ENCODE measurements at places on chromosomes 3 and 15.

GRCh38 chr15:46413799-46414198 is 779.0 kb downstream of the SQOR start:
- no peak for DNase-seq

DNA sequence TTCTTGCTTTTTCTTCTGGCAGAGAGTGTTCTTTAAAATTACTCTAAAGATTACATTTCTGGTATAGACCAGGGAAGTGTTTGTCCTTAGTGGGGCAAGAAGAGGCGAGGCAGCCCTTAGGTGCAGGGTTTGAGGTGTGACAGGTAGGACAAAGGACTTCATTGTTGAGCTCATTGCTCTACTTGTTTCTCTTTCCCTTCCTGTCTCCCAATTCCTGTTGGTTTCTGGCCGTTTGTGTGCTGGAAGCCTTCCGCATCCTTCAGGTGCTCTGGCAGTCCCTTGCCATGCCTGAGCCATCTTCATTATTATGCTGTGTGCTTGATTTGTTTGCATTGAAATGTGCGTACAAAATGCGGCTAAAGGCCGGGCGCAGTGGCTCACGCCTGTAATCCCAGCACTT is 85.1 kb downstream of the CCK start:
- DNase-seq = no peak

- DNase-seq = no peak
These were observed 795.6 kb upstream of the CFAP20DC start for GRCh38 chr3:59845386-59845785.

DNA sequence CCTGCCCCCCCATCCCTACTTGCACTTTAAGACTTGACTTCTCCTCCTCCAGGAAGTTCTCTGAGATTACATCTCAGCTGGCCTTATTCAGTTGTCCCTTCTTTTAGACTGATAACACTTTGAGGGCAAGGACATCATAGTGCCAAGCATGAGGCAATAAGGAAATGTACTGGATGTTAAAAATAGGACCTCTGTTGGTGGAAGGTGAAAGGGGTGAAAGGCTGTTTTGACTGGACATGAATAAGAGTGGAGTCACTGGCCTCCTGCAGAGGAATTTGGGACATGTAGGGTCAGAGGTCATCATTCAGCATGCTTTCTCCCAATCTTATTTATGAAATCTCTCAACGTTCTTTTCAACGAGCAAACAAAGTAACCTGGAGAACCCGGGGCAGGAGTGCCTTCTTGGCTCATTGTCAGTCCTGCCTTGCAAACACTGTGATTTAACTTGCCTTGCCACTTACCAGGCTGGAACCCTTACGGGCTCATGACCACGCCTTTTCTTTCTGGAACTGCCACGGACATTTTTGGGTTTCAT is 38.6 kb downstream of the TRIM71 start:
- DNase-seq = no peak

- no peak for DNase-seq
These were observed 126.4 kb downstream of the OXSM start for GRCh38 chr3:25916321-25916720.

DNA sequence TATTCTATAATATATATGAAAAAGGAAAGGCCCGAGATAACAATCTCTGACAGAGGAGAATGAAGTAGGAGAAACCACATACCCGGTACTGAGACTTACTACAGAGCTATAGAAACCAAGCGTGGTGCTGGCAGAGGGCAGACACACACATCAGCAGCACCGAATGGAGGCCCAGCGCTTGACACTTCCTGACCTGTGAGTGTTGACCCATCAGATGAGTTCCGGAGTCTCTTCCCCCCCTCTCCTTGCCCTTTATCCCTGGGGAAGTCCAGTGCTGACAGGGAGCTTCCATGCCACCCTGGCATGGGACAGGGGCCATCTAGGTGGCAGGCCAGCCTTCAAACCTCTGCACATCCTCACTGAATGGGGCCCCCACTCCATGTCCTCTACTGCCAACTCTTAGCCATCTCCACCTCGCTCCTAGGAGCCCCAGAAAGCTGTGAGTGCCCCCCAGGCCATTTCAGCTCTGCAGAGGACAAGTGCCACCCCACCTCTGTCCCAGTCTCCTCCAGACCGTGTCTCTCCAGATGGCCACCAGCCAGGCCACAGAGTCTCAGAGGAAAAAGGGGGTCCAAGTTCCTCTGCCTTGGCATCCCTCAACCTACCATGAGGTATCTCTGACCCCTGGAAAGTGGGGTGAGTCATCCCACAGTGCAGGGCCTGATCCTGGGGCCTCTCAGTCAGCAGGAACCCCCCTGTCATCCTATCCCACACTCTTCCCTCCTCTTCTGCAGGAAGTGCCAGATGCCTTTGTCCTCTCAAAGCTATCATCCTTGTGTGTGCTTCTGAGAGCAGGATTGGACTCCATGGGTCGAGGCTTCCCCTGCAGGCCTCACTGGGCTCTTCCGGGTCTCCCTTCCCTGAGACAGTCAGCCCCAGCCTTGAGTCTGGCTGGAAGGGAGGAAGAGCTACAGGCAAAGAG is 116.5 kb upstream of the ALDH1A3 start:
- no peak for DNase-seq

DNA sequence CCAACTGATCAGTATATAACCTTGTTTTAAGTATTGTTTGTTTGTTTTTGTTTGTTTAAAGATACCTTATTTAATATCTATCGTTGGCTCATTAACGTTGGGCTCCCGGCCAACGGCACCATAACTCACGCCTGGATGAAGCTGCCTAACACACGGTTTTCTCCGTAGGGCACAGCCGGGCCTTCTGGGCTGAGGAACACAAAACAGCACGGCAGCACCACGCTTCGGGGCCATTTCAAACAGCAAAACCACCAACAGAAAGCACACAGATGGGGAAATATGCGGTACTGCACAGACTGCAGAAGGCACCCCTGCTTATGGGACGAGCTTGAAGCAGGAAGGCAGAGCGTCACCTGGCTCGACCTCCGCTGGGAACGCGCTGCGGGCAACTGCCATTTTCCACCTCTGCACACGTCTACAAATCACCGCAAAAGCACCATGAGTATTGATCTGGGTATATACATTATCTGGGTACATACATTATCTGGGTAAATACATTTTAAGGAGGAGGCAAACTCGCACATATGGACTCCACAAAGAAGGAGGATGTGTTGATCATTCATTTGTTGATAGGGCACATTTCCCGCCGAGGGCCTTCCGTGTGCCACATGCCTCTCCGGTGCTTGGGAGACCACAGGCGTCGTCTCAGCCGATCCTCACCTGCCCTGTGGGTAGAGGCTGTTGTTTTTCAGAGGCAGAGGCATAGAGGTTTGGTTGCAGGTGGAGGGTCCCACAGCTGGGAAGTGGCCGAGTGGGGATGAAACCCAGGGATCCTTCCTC is 123.7 kb upstream of the ATP2B2 start:
- no peak for DNase-seq

DNA sequence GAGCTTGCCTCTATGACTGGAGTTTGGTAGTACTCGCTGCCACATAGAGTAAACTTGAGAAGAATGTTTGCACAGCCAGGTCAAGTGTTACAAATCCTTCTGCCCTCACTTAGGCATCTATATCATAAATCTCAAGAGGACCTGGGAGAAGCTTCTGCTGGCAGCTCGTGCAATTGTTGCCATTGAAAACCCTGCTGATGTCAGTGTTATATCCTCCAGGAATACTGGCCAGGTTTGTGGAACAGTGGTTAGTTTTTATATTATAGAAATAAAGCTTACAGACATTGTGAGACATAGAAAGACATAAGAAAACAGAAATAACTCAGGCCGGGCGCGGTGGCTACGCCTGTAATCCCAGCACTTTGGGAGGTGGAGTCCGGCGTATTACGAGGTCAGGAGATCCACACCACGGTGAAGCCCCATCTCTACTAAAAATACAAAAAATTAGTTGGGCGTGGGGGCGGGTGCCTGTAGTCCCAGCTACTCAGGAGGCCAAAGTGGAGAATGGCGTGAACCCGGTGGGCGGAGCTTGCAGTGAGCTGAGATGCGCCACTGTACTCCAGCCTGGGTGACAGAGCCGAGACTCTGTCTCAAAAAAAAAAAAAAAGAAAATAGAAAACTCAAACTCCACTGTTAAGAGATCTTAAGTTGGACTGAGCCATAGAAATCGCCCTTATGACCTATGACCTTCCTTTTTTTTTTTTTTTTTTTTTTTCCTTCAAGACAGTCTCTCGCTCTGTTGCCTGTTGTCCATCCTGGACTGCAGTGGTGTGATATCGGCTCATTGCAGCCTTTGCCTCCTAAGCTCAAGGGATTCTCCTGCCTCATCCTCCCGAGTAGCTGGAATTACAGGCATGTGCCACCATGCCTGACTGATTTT is 2.2 kb downstream of the RPSA start:
- no peak for DNase-seq

- no peak for DNase-seq
These were observed 18.2 kb downstream of the DCUN1D1 start for GRCh38 chr3:182962166-182962565.

- no peak for DNase-seq
These were observed 2.9 kb downstream of the ALG1L2 start for GRCh38 chr3:130084436-130084980.

- DNase-seq = no peak
These were observed 586.1 kb upstream of the DPPA4 start for GRCh38 chr3:109923431-109923830.

- DNase-seq = no peak
These were observed 26.4 kb upstream of the TSPAN3 start for GRCh38 chr15:77097248-77097721.

- DNase-seq = no peak
These were observed 196.0 kb upstream of the TOPAZ1 start for GRCh38 chr3:44045476-44046275.

GRCh38 chr15:38512901-38513300 is 51.7 kb downstream of the RASGRP1 start:
- DNase-seq = no peak

DNA sequence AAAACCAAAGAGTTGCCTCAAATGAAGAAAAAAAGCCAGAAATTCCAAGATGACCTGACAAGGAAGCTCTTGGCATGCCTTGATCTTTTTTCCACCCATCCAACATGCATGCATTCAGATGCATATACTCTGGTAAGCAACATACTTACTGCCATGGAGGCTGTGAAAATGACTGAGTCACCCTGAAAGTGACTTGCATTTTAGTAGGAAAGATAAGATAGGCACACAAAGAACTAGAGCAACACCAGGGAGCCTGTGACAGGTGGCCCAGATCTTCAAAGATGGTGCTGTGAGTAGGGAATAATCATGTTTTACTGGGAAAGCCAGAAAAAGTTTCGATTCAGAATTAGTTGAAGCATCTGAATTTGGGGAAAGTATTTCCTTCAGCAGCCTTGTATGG is 185.1 kb upstream of the SLCO3A1 start:
- DNase-seq = no peak

DNA sequence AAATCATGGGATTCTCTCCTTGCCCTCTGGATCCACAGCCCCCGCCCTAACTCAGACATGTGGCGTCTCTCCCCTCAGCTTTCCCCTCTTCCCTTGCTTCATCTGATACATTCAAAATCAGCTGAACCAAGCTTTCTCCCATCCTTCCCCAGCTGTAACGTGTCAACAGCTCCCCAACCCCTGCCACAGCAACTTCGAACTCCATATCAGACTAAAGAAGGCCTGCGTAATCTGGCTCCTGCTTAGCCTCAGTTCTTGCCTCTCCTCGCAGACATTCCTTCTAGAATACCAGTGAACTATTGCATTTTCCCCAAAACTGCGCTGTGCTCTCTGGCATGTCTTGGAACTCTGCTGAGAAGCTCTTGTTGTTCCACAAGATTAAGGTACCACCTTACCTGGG is 18.3 kb downstream of the B4GALT4 start:
- no peak for DNase-seq

DNA sequence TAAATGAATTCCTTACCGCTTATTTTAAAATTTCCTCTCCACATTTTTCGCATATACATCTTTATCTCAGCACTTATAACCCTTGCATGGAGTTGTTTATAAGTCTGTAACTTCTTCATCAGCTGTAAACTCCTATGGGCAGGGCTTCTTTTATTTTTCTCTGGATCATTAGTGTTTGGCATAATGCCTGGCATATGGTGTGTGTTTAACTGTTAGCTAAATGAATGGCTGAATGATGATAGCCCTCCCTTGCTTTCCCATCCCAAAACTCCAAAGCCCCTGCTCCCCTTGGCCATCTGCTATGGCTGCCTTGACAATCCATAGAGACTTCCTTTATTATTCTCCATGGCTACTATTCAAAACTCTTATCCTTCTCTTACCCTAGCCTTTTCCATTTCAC is 48.1 kb upstream of the SEMA6D start:
- DNase-seq = no peak
